BJ (cell line): ENCODE measurements at places on chromosomes 13 and 19. TPM values are rescaled to one million over a fixed set of nuclear protein-coding genes. Genes with fewer than 3 reads are reported as not detected.

DNA sequence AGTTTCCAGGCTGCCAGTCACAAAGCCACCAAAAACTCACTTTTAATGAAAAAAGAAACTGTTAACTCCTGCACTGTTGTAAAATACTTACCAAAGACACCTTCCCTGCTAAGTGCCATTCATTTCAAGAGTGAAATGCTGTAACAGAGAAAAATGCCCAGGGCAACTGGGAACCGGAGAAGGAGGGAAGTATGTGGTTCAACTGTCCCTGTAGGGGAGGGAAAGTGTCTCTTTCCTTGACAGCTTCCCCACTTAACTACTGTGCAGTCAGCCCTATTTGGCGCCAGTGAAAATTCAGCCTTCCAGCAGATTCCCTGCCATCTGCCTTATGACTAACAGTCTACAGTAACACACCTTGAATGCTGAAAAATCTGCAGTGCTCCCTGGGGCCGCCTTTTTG lies 789.0 kb downstream of the DIAPH3 start:
- DNase-seq = no peak

DNA sequence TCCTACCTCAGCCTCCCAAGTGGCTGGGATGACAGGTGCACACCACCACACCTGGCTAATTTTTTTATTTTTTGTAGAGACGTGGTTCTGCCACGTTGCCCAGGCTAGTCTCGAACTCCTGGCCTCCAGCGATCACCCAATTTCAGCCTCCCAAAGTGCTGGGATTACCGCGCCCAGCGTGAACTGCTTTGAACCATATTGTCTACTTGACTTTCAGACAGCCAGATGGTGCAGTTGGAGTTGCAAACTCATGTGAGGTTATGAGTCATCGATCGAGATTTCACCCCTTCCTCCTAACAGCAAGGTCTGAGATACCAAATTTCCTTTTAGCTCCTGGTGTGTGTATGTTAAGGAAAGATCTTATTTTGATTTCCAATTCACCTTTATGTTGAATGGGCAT lies 2.7 kb downstream of the SLC27A1 start:
- no peak for DNase-seq

GRCh38 chr19:51433043-51433442 lies 15.6 kb upstream of the SIGLEC10 start:
- no peak for DNase-seq

- DNase-seq = no peak
These were observed 618.0 kb upstream of the ARGLU1 start for GRCh38 chr13:107185889-107186288.

- DNase-seq = no peak
These were observed 7.5 kb upstream of the LIN7B start for GRCh38 chr19:49106648-49107135.

DNA sequence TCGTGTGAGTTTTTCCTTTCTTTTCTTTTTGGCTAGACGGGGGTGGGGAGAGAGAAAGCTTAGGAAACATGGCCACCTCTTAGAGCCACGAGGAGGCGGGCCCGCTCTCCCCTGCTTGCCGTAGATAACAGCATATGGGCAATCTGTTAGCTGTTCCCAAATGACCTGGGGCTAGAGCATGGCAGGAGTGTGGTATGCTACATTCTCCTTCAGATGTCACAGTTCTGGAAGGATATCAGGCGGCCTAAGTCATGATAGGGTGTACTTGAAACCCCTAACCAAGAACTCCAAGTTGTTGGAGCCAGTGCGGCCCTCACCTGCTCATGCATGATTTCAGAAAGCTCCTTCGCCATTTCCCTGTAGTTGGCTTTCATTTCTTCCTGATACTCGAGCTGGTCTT lies 44.3 kb upstream of the SLC15A1 start:
- no peak for DNase-seq

GRCh38 chr13:83201506-83201905 lies 680.8 kb downstream of the SLITRK1 start:
- no peak for DNase-seq

GRCh38 chr13:51832471-51833152 lies 12.4 kb downstream of the TMEM272 start:
- no peak for DNase-seq

DNA sequence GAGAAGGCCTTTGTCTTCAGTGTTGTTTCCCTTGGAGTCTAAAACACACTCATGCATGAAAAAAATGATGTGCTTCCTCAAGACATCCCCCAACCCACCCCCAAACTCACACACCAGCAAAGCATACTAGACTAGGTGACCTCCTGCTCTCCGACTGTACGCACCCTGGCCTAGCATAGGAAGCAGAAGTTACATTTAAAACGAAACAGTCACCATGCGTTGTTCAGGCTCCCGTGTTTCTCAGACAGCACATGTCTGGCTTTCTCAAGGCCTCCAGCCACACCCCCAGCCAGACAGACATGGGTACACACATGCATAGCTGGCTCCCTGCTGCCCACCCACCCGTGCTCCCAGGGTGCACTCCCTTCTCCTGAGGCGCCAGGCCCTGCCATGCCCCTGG lies 28.7 kb upstream of the C1QTNF9 start:
- no peak for DNase-seq

DNA sequence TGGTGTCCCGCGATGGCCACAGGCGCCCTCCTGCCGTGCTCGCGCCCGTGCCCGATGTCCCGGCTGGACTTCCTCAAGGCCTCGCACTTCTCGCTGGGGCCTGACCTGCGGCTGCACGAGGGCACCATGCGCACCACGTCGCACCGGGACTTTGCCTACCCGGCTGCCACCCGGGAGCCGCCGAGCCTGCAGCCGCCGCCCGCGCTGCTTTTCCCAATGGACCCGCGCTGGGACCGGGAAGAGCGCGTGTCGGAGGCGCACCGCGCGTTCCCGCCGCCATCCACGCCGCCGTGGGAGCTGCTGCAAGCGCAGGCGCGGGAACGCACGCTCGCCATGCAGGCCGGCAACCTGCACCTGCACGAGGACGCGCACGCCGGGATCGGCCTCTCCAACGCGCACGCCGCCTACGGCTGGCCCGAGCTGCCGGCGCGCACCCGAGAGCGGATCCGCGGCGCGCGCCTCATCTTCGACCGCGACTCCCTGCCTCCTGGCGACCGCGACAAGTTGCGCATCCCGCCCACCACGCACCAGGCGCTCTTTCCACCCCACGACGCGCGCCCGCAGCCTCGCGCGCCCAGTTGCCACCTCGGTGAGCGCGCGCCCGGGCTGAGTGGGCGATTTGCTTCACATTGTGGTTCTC lies 12.1 kb upstream of the PEX11G start:
- DNase-seq = no peak

DNA sequence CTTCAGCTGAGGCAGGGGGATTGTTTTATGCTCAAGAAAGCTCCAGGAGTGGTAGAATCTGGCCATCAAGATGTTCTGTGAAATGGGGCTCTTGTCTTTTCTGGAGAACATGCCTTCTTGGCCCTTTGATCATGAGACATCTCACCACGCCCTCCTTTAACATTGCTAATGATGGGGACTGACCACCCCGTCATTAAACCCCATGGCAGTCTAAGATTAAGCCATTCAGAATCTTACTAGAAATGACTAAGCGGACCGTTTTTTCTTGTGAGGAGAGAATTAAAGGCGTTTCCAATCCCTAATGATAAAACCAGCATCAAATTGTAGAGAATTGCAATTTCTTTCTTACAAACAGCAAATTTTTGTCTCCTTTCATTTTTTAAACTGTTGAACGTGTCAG lies 89.4 kb downstream of the COL4A2 start:
- no peak for DNase-seq

The PRKACA gene
- polyA plus RNA-seq = 15.6 and 35.4 TPM in 2 replicates
